ENCODE measurements at places on chromosomes 11 and 22.
A peak's percentile ranks its signal among the peaks of the same experiment; 100 is the strongest.

- DNase-seq: no peak
Observed at GRCh38 chr22:26215736-26216135, 46.5 kb downstream of the SEZ6L start.

GRCh38 chr11:69637941-69638871 is 2.8 kb upstream of the CCND1 start:
- DNase-seq: peak; percentile 76

GRCh38 chr11:77031599-77031998 is 2.6 kb upstream of the B3GNT6 start:
- DNase-seq: no peak

GRCh38 chr11:118106789-118107335 is 20.1 kb upstream of the SMIM35 start:
- DNase-seq: no peak

- DNase-seq: no peak
Observed at GRCh38 chr11:17864478-17864941, 129.9 kb downstream of the KCNC1 start.

DNA sequence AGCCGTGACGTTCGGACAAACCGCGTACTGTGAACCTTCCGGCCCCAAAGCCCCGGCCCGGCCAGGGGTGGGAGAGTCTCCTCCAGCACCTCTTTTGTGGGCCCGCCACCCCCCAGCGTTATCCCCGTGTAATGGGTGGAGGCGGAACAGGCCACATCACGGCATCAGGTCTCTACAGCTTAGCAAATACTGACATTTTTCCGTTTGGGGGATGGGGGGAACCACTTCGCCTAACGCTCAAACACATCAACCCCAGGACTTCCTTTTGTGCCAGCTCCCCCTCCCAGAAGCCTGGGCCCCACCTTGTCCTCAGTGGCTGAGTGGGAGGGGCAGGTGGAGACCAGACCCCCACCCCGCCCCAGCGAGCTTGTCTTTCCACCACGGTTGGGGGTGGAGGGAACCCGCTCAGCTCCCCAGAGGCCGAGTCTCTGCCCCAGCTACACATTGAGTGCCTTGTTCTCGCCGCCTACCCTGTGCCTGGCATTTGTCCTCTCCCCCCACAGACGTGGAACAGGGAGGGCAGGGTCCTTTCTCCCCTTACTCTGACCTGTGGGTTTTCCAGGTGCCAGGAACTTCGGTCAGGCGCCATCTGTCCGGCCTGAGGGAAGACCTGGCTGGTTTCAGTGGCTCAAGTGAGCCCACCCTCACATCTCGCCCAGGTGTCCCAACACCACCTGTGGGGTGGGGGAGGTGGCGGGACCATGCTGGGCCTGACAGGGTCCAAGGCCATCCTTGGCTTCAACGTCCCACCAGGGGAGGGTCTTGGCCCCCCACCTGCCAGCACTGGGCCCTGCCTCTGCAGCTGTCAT is 29.6 kb downstream of the SBF1 start:
- no peak for DNase-seq

GRCh38 chr22:22786301-22787115 is 101.1 kb upstream of the IGLL5 start:
- no peak for DNase-seq

DNA sequence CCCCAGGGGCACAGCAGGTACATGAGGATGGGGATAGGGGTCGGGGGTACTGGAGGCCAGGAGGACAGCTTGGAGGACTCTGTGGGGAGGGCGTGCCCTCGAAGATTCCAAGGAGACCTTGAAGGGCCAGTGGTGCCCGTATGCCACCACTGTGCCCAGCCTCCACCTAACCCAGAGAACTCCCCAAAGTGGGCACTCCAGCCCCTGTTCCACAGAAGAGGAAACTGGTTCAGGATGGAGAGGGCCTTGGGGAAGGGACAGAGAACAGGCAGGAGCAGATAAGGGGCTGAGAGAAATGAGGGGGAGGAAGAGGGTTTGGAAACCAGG is 2.2 kb upstream of the PHLDA2 start:
- DNase-seq: no peak

DNA sequence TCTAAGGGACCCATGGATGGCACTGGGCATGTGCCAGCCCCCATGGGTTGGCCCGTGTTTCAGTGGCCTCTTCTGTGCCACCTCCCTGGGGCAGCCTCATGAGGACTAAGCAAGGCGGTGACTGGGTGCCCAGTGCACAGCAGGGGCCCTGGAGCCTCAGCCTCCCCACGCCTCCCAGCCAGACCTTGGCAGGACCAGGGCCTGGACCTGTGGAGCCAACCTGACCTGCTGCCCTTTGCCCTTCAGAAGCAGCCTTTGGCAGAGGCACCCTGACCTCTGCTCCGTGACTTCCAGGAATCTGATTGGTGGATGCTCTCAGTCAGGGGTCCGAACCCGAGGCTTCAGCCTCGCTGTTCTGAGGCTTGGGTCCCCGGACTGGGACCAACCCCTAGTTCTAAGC is 24.8 kb upstream of the TAB1 start:
- no peak for DNase-seq

- DNase-seq: no peak
Observed at GRCh38 chr11:117950993-117951961, 22.1 kb upstream of the TMPRSS13 start.

DNA sequence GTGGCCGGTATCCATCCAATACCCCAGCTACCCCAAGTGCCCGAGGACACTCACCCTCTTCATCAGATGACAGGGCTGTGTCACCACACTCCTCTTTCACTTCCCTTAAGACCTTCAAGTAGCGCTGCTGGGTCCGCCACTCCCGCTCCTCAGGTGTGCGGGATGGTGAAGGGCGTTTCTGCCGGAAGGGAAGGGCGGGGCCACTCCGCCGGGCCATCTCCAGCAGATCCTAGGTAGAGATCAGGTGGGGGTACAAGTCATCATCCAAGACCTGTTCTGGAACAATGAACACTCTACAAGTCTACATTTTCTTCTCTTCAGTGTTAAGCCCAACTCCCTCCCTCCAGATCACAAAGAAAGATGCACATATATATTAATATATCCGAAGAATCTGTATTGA is 10.0 kb downstream of the NFRKB start:
- DNase-seq: no peak

GRCh38 chr22:22753526-22754267 is 109.3 kb downstream of the GGTLC2 start:
- peak; percentile 63 for DNase-seq

GRCh38 chr11:120973501-120973900 is 50.4 kb upstream of the TBCEL start:
- DNase-seq: no peak

DNA sequence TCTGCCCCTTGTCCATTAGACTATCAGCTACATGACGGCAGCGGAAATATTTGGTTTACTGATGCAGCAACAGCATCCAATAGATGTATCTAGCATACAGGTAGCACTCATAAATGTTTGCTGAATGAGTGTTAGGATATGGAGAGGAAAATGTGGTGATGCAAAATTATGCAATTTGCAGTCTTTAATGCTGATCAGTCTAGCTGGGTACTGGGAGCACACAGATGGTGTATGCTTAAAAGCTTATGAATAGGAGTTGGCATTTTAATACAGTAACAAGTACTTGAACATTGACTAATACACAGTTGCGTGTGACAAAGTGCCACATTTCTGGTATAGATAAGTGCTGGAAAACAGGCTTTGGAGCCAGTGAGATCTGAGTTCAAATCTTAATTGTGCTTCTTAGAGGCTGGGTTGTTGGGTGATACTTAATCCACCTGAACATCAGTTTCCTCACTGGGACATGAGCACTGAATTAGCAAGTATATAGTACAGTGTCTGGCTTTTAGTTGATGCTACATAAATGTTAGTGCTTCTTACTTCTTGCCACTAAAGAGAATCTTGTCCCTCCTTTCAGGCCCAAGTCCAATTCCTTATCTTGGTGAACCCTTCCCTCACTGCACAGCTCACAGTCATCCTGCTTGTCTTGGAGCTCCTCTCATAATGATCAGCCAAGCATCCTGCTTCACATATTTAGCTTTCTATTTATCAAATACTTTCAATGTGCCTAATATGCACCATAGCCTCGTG is 99.6 kb downstream of the TIMP3 start:
- no peak for DNase-seq

- no peak for DNase-seq
Observed at GRCh38 chr11:6931146-6931713, 5.0 kb downstream of the ZNF215 start.

- DNase-seq: no peak
Observed at GRCh38 chr11:116173941-116174911, 598.6 kb downstream of the BUD13 start.

- no peak for DNase-seq
Observed at GRCh38 chr11:125872138-125872491, 15.4 kb upstream of the HYLS1 start.

DNA sequence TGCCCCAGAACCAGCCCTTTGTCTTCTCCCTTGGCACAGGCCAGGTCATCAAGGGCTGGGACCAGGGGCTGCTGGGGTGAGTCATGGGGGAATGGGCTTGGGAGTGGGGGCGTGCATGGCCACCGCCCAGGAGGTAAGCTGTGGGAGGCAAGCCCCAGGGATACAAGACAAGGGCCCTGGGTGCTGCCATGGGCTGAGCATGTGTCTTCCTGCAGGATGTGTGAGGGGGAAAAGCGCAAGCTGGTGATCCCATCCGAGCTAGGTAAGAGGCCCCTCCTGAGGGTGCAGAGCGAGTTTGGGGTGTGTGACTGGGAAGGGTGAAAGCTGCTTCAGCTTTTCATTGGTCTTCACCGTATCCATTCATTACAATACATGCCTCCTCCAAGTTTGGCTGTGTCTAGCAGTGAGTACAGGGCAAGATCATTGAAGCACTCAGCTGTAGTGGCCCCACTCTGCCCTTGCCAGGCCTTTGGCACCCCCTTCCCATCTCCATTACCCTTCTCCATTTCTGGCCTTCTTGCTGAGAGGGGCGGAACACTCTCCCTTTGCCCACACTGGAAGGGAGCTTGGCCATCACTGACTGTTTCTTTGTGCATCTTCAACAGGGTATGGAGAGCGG is 2.5 kb downstream of the FKBP2 start:
- no peak for DNase-seq

DNA sequence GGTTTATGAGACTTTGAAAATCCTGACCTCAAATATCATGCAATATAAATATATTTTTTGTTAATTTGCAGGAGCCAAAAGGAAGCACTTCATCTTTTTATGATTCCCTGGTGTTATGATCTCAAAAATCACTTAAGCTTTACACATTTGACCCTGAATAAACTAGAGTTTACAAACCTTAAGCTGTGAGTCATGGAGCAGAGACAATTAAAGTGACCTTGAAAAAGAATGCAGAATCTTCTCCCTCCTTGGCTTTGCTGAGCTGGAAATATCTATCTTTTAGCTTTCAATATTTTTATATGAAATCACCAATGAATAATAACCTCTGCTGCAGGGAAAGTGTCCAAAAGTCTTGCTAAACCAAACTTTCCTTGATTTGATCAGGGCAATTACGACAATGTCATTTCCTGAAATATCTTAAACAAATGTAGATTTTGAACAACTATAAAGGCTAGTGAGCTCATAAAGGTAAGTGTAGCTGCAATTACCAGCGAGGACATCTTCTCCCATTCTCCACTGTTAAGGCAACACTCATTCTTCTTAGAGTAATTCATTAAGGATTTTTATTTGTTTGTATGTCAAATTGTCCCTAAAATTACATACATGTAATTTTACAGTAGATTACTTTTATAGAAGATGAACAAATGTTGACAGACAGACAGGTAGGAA is 747.0 kb upstream of the LUZP2 start:
- DNase-seq: peak; percentile 18

- no peak for DNase-seq
Observed at GRCh38 chr22:30561402-30562189, 12.9 kb downstream of the GAL3ST1 start.

DNA sequence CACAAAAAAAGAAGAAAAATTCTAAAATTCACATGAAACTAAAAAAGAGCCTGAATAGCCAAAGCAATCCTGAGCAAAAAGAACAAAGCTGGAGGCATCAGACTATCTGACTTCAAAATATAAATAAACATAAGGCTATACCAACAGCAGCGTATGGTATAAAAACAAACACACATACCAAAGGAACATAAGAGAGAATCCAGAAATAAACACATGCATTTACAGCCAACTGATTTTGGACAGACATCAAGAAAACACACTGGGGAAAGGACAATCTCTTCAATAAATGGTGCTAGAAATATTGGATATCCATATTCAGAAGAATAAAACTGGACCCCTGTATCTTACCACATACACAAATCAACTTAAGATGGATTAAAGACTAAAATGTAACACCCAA is 2.8 kb upstream of the MTMR2 start:
- no peak for DNase-seq

- DNase-seq: no peak
Observed at GRCh38 chr22:49569286-49570031, 258.2 kb downstream of the BRD1 start.

- no peak for DNase-seq
Observed at GRCh38 chr22:23688571-23688970, 2.2 kb upstream of the RGL4 start.

- DNase-seq: no peak
Observed at GRCh38 chr22:49025791-49026493, 801.7 kb downstream of the BRD1 start.

DNA sequence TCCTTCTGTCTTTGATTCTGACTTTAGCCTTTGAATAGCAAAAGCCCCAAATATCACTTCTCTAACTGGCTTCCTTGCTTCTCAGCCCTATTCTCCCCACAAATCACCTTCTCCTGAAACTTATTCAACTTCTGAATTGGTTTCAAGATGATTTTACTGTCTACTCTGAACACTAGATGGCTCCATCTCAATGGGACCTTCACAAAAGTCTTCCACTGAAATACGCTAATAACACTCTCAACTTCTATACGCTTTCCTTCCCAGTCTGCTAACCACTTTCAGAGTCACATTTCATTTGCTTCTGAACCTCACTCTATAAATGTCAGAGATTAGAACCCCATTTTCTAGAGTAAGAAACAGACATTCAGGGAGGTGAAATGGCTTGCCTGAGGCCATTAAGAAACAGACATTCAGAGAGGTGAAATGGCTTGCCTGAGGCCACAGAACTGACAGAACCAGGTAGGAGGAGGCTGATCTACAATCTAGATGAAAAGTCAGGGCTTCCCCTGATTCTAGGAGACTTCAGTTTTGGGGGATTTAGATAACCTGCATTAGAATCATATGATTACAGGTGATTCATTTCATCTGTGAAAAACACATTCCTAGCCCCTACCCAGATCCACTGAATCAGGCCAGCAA is 20.6 kb downstream of the MORC2 start:
- peak; percentile 67 for DNase-seq

DNA sequence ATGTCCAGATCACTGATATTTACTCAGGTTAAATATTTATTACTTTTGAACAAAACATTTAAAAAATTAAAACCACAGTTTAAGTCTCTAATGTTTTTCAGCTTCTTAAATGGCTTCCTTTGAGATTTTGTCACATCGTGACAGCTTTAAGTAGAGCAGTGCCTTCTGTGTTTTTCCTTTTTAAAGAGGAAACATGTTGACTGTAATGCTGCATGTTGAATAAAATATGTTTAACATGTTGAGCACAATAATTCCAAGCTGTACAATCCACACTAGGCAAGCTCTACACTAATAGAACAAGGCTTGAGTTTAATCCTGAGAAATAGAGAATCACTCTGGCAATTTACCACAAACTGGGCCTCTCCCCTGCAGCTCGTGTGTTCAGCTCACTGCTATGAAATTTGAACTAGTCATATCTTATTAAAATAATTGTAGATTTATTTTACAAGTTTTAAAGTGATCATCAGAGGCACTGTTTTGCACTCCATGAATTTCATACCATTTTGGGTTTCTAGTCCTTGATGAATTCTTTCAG is 368.3 kb downstream of the SOX6 start:
- DNase-seq: no peak

- DNase-seq: no peak
Observed at GRCh38 chr22:44193535-44193891, 12.8 kb downstream of the PARVG start.

Data from GM03348 (cell line).